Activated naive CD4-positive, alpha-beta T cell treated with anti-CD3 and anti-CD28 coated beads, Interleukin-2, amount 50 U/mL, for 72 hours (primary cell): ENCODE measurements at places on chromosomes 12 and 14. TPM values are rescaled to one million over a fixed set of nuclear protein-coding genes. Genes with fewer than 3 reads are reported as not detected.

GRCh38 chr12:130041983-130042812 is 120.1 kb upstream of the FZD10 start:
- peak; percentile 82 for DNase-seq

Gene WNT5B
- 0.18 TPM for total RNA-seq

DNA sequence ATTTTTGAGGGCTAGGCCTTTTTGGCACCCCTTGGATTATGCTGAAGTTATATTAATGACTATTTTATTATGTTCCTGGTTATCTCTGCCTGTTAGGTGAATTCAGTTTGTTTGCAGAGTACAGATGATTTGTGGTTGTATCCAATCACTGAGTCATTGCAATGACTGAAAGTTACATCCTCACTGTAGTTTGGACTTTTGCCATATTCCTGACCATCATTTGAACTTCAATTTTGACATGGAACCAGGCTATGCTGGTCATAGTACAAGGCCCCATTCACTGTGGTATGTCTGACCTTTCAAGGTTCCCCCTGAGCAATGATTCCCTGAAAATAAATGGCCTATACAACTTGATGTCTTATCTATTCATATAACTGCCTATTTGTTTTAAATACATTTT is 621.0 kb downstream of the CCER1 start:
- no peak for DNase-seq

DNA sequence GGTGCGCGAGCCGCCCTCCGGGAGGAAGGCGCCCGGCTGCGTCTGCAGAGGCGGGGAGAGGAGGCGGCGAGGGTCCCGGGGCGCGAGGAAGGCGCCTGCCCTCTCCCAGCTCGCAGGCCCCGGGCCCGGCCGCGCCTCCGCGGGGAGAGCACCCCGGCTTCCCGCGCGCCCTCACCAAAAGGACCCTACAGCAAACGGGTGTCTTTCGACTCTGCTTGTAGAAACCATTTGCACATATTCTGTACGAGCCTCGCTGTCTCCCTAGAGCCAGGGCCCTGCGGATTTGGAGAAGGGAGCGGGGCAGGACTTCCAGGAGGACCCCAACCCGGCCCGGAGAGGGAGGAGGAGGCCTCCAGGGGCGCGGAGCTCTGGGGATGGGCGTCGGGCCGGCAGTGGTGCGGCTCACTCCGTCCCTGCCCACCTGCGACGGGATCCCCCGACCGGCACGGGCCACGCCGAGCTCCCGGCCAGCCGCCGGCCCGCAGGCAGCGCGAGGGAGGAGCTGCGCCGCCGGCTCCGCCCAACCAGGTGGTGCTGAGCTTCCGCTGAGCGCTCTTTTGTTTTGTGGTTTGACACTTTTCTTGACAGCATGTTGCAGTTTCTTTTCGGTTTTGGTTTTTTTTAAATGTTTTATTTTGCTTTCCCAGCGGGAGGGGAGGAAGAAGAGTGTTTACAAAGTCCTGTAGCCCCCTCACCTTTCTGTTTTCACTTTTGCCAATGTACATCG is 103.3 kb upstream of the FKBP4 start:
- peak; percentile 60 for DNase-seq

Gene TMEM63C
- total RNA-seq = 0.32 TPM

Gene SYCP3
- 0.21 TPM for total RNA-seq

- DNase-seq = no peak
Observed at GRCh38 chr12:9751204-9752144, 9.2 kb downstream of the CD69 start.

Gene REM2
- total RNA-seq = 1.1 TPM

GRCh38 chr12:76957301-76957700 is 78.5 kb upstream of the CSRP2 start:
- DNase-seq = no peak

DNA sequence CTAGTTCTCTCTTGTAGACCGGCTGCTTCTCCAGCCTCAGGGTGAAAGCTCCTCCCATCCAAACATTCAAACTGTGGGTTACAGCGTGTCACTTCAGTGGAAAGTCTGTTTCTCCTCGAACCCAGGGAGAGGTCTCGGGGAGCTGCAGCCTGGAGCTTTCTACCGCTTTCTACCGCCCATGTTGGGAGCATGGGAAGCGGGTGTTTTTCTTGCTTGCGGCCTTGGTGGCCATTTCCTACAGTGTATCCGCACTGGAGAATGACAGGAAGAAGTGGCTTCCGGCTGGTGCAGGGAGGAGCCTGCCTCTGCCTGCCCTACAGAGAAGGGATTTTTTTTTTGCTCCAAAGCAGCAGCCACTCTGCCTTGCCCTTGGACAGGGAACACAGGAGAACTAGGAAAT is 21.2 kb downstream of the ZFP36L1 start:
- DNase-seq = peak; percentile 13

- no peak for DNase-seq
Observed at GRCh38 chr14:103281496-103282231, 52.4 kb upstream of the EIF5 start.

DNA sequence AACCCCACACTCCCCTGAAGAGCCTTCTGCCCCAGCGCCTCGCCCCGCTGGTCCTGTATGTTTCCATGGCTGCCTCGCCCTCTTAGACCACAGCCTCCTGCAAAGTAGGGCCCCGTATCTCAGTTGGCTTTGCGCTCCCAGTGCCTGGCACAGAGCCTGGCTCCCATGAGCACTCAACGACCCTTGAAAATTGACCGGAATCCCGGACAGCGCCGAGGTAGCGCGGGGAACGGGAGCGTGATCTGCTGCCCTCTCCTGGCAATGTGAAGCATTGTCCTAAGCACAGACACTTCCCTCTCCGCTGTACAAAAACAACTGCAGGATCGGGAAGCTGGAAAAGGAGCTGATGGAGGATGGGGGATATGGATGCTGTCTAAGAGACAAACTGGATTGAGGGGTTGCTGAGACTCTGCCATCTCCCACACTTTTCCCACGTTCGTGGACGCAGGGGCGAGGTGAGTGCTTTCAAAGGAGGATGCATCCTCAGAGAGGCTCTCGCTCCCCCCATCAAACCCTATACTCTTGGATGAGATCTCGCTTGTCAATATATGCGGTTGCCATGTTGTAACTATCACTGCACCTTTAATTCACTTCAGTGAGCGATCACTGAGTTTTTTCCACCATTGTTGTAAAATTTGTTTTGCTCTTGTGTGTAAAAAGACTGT is 10.7 kb upstream of the FKBP4 start:
- peak; percentile 57 for DNase-seq

GRCh38 chr12:58916921-58917511 is 3.3 kb downstream of the LRIG3 start:
- DNase-seq = no peak

Gene APOLD1
- 5.2 TPM for total RNA-seq

Gene CNTN1
- not detected for total RNA-seq

Gene CIDEB
- total RNA-seq = 6.9 TPM

- DNase-seq = no peak
Observed at GRCh38 chr14:23306412-23307145, at the start of gene BCL2L2. Gene BCL2L2 (plus strand): TSS chr14:23306833. CDS start chr14:23307768, 935 bp downstream.
